Inflammatory macrophage treated with lipopolysaccharide for 1 hour (primary cell): ENCODE measurements at places on chromosomes 13 and 19.

- peak; percentile 68 for DNase-seq
Observed at GRCh38 chr13:32126278-32126677, 94.7 kb downstream of the FRY start.

DNA sequence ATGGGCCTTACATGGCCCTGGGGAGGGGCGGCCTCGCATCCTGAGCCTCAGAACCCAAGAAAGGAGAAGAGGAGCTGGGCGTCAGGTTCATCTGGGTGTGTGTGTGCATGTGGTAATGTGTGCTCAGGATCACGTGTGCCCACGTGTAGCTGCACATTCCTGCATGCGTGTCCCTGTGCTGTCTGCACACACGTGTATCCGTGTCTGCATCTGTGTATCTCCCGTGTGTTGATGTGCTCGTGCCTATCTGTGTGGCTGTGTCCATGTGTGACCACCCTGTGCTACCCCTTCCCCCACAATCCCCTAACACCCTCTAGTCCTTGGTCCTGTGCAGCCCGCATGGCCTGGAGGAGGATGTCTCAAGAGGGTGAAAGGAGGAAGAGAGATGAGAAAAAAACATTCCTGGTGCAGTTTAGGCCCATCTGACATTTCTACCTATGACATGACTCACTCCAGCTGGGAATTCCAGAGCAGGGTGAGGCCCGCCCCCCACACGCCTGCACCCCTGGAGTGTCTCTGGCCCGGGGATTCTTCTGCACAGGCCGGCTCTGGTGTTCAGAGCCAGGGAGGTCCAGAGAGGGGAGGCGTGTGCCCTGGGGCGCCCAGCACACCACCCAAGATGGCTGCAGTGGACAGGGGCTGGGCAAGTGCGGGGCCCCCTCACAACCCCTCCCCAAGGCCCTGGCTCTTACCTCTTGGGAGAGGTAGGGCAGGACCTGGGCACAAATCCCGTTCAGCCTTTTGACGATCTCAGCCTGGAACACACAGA is 7.1 kb downstream of the TLE5 start:
- no peak for DNase-seq

- DNase-seq = no peak
Observed at GRCh38 chr19:246551-246950, 44.7 kb downstream of the PLPP2 start.

DNA sequence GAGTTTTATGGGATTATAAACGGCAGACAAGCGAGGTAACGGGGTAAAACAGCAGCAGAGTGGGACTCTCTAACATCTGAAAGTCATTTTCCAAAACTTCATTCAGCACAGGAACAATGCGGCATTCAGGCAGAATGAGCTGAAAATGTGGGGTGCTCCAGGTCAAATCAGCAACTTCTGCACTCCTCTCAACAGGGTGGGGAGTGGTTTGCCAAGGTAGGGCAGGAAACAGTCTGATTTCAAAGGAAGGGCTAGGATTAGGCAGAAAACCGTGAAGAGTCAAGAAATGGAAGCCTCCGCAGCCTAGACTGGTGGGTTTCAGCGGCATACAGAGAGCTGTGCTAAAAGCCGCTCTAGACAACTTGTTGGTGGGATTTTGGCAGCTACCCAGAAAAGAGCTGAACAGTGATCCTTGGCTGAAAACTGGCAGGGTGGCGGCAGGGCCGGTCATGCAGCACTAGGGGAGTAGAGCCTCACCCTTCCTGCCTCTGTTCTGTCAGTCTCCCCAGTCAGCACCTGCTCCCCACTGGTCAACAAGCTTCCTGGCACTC is 154.2 kb upstream of the KLF12 start:
- DNase-seq = no peak

DNA sequence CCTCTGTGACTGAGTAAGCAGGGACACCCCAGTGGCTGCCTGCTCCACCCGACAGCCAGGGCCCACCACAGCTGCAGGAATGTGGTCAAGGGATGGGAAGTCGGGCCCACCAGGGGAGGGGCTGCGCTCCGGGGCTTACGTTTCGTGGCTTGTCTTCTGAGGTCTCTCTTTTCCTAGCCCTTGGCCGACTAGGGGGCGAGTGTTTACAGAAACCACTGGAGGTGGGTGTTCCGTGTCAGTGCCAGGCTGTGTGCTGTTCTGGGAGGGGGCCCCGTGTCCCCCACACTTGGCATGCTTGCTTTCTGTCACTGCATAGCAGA is 4.5 kb downstream of the ADAT3 start:
- DNase-seq = no peak

GRCh38 chr13:35723053-35723461 is 246.6 kb upstream of the MAB21L1 start:
- no peak for DNase-seq

DNA sequence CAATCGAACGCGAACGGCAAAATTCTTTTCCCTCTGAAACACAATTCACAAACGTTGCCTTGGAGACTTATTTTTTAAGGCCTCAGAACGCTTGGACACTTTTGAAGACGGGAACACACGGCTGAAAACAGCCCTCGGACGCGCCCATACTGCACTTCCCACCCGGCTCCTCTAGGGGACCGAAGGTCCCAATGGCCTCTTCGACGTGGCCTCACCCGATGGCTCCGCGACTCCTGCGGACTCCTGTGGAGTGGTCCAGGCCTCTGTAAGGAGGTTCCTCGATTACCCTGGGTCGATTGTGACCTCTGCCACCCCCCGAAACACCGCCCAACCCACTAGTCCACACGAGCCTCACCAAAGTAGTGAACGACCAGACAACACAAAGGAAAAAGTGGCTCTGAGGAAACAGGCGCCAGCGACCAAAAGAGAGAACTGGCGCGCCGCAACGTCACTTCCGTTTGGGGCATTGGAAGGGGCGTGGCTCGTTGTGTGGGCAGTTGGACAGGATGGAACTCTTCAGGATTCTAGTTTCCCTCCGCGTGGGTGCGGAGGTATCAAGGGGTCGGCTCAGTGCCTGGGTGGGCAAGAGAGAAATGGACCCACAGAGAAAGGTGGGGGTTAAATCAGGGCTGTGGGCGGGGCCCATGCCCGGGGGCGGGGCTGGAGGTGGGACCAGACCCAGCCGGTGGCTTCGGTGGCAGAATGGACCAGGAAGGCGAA is at the start of gene ZNF560:
TSS of gene ZNF560 (minus strand) at position 434 of the 720 bp plus-strand sequence. CDS start 23,303 bp downstream, outside the sequence.
- no peak for DNase-seq

DNA sequence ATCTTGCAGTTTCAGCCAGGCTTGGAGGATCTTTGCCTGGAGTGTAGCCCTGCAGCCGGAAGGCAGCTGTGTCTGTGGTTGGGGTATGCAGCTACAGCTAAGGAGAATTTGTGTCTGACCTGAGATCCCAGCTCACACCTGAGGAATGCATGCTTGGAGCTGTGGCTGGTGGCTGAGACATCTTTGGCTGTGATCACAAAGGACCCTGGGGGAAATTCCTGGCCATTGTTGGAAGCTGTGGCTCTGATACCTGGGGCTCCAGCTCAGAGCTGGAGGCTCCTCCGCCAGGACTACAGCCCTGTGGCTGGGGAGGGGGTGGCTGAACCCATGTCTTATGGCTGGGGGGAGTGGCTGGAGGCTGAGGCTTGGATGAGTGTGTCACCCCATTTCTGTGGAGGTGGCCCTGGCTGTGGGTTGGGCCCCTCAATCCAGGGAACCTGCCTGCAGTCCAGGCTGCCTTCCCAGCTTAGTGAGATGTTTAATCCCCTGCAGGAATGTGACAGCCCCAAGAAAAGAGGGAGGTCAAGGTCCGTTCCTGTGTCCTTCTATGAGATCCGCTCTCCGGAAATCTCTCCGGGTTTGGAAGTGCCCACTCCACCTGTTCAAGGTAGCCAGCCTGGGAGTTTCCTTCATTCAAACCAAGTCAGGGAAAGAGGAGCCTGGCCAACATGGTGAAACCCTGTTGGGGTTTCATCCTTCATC is 27.6 kb downstream of the ARHGEF18 start:
- DNase-seq = no peak

- DNase-seq = no peak
Observed at GRCh38 chr19:18488838-18489626, 32.8 kb downstream of the ELL start.

DNA sequence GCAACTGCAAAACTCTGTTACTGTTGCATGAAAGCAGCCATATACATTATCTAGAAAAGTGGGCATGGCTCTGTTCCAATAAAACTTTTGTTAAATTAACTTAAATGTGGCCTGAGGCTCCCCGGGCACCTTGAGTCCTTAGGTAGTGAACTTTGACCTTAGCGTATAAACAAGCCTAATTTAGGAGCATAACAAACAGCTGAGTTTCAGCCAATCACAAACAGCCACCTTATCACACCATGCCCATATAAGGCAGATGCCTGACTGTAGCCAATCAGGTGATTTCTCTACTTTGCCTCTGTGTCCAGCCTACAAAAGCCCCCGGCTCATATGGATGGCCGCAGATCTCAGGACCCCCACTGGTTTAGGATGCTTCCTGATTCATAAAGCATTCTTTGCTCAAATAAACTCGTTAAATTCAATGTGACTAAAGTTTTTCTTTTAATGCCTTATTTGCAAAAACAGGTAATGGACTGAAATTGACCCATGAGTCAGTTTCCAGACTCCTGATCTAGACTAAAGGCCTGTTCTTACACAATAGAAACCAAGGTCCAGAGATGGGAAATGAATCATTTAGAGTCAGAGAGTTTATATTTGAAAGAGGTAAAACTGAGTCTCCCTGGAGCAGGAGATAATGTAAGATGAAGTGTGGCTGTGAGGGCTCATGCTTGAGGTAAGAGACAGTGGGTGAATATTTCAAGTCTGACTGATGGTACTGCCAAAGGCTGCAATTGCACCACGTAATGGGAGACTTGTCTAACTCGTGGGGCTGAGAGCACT is 130.2 kb downstream of the FGF9 start:
- no peak for DNase-seq

GRCh38 chr13:74973935-74974879 is 507.8 kb downstream of the TBC1D4 start:
- no peak for DNase-seq

GRCh38 chr13:113274721-113275120 is 22.3 kb upstream of the LAMP1 start:
- DNase-seq = peak; percentile 39

DNA sequence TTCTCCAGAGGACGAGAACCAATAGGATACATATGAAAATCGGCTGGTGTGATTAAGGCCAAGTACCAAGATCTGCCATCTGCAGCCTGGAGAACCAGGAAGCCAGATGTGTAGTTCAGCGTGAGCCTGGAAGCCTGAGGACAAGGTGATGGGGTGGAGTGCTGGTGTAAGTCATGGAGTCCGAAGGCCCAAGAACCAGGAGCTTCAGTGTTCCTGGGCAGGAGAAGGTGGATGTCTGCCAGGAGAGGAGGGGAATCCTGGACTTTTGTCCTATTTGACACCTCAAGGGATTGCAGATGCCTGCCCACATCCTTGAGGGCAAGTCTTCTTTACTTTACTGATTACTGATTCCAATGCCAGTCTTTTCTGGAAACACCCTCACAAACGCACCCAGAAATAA is 71.5 kb downstream of the SPATA13 start:
- DNase-seq = no peak

DNA sequence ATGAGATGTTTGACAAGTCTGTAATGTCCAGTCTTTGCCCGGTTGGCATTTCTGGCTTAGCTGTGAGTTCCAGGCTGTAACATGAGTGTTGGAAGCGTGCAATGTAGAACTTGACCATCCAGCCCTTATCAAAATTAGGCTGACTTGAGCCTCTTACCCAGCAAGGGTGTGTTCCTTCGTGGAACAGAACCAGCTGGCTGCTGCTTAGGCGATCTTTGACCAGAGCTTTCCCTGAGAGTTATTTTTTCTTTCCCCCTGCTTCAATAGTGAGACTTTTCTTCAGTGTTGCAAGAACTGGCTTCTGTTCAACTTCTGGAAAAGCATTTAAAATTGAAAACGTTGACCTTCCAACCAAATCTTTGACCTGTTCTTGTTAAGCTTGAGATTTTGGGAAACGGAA is 6.5 kb downstream of the TNFSF13B start:
- DNase-seq = no peak

- DNase-seq = no peak
Observed at GRCh38 chr13:90232291-90232690, 1115.2 kb upstream of the MIR17HG start.

DNA sequence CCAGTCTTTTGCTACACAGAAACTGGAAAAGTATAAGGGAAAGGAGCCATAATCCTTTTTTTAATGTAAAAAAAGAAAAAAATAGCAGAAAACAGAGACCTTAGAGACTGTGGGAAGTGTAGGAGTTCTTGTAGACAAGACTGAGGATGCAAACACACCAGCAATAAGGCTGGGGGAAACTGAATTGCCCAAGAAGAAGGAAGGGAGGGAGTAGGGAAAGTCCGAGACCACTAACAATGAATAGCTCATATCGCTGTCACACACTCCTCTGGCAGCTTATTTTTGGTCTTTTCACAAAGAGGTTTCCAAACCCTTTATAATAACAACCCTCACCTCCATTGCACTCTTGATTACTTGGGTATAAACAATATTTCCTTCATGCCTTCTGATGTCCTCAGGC is 952.0 kb downstream of the SLITRK5 start:
- DNase-seq = peak; percentile 1

DNA sequence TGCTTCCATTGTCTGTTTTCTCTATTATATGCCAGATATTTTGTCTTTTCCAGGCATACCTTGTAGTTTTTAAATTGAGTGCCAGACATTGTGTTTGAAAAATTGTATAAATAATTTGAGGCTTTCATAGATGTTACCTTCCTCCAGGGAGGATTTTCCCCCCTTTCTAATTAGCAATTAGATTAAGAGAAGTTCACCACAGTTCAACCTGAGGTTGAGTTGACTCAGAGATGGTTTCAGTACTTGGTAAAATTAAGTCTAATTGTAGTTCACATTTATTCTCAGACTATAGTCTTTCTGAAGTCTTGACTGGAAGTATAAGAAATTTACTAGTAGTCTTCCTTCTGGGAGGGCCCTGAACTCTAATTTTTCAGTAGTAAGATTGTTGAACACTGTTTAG is 104.1 kb upstream of the SCEL start:
- no peak for DNase-seq

GRCh38 chr13:75804605-75805004 is 168.5 kb downstream of the LMO7 start:
- no peak for DNase-seq

DNA sequence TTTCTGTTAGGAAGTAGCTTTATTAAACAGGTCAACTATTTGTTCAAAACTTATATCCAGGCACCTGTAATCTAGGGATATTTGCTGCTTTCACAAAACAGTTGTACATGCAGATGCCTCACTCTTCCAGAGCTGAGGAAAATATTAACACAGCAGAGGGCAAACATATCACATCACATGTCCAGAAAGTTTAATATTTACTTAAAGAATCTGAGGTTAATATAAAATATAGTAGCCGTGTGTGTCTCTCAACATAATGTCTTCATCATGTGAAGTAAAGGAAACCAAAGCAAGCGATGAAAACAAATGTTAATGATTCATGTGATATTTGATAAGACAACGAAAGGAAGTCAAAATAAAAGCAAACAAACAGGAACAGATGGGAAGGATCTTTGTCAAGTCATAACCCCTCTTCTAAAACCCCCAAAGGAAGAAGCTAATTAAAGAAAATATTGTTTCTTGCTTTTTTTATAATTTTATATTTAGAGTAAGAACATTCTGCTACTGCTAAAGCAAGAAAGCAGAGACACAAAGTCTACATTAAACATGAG is 418.8 kb downstream of the DACH1 start:
- DNase-seq = no peak

DNA sequence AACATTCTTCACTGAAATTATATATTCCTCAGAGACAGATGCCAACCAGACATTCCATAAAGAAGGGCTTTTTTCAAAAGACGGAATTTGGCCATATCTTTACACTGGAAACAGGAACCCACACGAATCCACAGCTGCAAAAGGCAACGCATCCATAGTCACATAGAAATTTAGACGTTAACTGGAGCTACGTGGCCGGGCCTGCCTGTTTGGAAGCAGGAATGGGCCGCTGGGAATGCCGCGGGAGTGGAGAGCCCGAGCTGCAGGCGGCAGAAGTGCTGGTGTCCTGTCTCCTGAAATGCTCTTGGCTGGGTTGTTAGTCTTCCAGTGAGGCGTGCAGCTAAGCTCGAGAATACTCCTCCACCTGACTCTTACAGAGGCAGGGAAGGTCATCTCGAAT is 122.2 kb downstream of the KL start:
- no peak for DNase-seq
